ENCODE measurements at places on chromosomes 6 and 20. TPM values are rescaled to one million over a fixed set of nuclear protein-coding genes. Genes with fewer than 3 reads are reported as not detected.

- no peak overlapping the region for H3K4me3 ChIP-seq
- H3K27me3 ChIP-seq, result no peaks in the 10 kb centered on the region
- no peak overlapping the region for H3K27ac ChIP-seq
- peaks cover 9% of the 10 kb centered on the region for H3K4me1 ChIP-seq
- no peak for DNase-seq
These were observed 94.2 kb upstream of the SCP2D1 start for GRCh38 chr20:18719426-18719825.

DNA sequence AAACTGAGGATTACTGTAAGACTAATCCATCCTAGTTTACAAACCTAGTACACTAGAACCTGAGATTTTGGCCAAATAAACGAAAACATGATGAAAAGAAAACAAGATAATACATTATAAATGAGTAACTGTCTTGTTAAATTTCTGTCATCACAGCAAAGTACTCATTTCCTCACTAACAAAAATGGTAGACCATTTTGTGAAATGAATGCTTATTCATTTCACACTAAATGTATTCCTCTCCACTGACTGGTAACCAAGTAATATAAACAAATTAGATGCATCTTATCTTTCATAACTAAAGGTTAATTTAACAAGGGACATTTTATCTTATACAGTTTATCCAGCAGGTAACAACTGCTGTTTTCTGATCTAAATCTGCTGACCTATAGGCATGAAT lies 143.7 kb downstream of the REV3L start:
- no peaks in the 10 kb centered on the region for H3K27me3 ChIP-seq
- peak overlapping the region; percentile 38 for H3K27ac ChIP-seq
- H3K4me1 ChIP-seq, result peaks cover 18% of the 10 kb centered on the region
- peaks cover 20% of the 10 kb centered on the region for H3K36me3 ChIP-seq
- no peak overlapping the region for H3K4me3 ChIP-seq

DNA sequence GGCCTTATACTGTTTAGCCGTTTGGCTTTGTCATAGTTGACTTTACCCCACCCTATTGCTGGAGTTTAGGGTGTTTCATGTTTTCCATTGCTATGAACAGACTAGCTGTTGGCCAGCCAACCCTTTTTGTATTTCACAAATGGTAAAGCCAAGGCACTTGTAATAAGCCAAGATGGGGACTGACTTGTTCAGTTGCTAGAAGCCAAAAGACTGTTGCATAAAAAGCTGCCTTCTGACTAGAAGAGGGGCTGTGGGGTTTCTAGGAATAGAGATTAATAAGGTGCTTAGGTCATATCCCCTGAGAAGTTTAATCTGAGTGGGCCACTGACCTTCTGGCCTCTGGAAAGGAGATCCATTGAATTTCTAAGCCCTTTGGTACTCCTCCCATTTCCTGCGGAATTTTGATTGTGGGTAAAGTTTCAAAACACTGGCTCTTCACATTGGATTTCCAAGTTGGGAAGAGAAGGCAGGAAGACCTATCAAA lies 211.1 kb downstream of the PLCB4 start:
- DNase-seq, result no peak
- no peaks in the 10 kb centered on the region for H3K4me1 ChIP-seq
- no peaks in the 10 kb centered on the region for H3K36me3 ChIP-seq
- H3K27me3 ChIP-seq, result no peaks in the 10 kb centered on the region
- no peak overlapping the region for H3K27ac ChIP-seq
- no peak overlapping the region for H3K4me3 ChIP-seq

- H3K4me1 ChIP-seq, result peaks cover 80% of the 10 kb centered on the region
- peak; percentile 66 for DNase-seq
- H3K27me3 ChIP-seq, result no peaks in the 10 kb centered on the region
- H3K27ac ChIP-seq, result peak overlapping the region; percentile 86
- H3K36me3 ChIP-seq, result peaks cover 56% of the 10 kb centered on the region
- H3K4me3 ChIP-seq, result peak overlapping the region; percentile 61
These were observed 102.2 kb downstream of the BACH2 start for GRCh38 chr6:90194371-90194841.

DNA sequence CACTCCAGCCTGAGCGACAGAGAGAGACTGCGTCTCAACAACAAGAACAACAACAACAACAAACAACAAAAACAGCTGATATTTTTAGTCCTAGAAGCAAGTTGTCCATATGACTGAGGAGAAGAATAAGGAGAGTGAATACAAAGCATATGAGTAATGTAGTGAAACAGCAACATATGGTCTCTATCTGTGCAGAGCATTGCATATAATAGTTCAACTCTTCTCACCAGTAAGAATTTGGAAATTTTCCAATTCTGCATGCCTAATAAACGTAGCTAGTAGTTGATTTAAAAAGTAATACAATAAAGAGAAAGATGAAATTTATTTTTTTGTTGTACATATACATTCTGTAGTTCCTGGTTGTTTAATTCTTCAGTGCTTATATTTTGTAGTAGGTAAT lies 129.7 kb upstream of the FAM83B start:
- H3K27me3 ChIP-seq, result no peaks in the 10 kb centered on the region
- H3K27ac ChIP-seq, result no peak overlapping the region
- no peaks in the 10 kb centered on the region for H3K4me1 ChIP-seq
- no peak for DNase-seq
- H3K36me3 ChIP-seq, result no peaks in the 10 kb centered on the region

DNA sequence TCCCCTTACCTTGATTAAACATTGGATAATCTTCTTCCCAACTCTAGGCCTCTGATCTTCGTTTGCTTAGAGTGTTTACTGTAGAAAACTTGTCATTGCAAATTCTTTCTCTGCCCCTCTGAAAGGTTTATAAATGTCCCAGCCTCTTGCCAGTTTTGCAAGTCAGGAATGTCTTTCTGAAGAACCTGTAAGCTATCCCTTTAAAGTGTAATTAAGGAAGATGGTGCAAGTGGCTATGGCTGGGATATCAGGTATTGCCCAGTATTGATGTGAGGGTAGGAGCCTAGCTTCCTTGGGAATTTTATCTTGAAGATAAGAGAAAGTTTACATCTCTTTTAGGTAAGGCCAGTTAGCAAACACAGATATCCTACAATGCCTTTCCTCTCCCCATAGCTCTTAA lies 211.0 kb upstream of the RIMS1 start:
- no peak overlapping the region for H3K4me3 ChIP-seq
- DNase-seq, result no peak

- H3K4me1 ChIP-seq, result peaks cover 43% of the 10 kb centered on the region
- H3K36me3 ChIP-seq, result no peaks in the 10 kb centered on the region
- DNase-seq, result no peak
- no peak overlapping the region for H3K27ac ChIP-seq
These were observed 1.3 kb upstream of the FOXC1 start for GRCh38 chr6:1608222-1609040.

DNA sequence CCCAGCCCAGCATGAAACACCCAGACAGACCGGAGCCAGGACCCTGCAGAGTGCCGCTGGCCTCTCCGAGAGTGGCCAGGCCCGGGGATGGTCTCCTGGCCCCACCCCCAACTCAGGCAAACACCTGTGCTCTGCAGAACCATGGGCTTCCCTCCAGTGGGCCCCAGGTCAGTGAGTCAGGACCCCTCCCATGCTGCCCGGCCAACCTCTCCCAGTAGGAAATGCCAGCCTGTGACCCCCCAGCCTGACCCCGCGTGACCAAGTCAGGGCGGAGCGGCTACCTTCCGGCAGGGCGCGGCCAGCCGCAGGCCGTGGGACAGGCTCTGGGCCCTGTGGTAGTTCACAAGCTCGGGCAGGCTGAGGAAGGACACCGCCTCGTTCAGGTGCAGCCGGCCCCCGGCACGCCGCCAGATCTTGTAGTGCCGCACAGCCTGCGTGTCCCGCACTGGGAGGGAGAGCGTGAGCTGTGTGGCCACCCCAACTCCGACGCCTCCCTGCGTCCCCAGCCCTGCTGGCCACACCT lies 3.2 kb downstream of the PTK6 start:
- H3K27ac ChIP-seq, result no peak overlapping the region
- no peak overlapping the region for H3K4me3 ChIP-seq
- no peaks in the 10 kb centered on the region for H3K36me3 ChIP-seq
- peaks cover 17% of the 10 kb centered on the region for H3K4me1 ChIP-seq

DNA sequence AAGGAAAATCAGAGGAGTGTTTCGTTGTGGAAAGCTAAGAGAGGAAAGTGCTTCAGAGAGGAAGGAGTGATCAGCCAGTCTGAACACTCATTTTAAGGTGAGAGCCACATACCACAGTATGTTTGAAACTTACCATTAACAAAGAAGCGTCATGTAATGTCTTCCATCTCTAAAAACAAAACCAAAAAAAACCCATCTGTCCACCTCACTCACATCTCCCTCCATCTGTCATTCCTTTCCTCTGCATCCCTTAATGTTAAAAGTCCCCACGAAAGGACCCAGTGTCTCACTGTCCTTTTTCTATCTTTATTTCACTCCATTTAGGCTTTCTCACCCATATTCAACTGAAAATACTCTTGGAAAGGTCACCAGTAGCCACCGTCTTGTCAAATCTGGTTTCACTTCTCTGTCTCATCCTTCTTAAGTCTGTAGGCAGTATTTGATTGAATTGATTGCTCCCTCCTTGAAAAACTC lies 59.4 kb upstream of the GNRH2 start:
- H3K4me3 ChIP-seq, result no peak overlapping the region
- H3K4me1 ChIP-seq, result peaks cover 11% of the 10 kb centered on the region
- H3K36me3 ChIP-seq, result peaks cover 32% of the 10 kb centered on the region

DNA sequence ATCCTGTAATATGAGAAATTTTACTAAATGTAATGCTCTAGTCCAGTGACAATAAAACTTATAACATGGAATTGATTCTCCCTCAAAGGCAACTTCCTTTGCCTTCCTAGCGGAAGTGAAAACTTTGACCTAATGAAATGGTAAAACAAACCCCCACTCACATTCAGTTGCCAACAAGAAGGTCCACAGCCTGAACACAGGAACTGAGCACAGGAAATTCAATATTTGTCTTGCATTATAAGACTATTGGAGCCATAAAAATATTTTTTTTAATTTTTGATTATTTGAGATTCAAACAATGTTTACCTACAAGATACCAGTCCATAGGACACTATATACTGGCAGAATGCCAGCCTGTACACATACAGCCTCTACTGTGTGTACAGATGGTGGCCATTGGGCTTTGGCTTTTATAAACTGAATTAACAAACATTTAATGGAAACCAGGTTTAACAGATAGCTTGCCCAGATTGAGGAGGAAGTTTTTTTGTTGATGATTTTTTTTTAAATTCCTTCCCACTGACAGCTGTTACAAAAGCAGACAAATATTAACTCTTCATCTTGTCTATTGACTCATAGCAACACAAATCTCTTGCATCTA lies 481.5 kb upstream of the JAG1 start:
- H3K27me3 ChIP-seq, result no peaks in the 10 kb centered on the region
- H3K36me3 ChIP-seq, result no peaks in the 10 kb centered on the region
- H3K4me1 ChIP-seq, result no peaks in the 10 kb centered on the region

DNA sequence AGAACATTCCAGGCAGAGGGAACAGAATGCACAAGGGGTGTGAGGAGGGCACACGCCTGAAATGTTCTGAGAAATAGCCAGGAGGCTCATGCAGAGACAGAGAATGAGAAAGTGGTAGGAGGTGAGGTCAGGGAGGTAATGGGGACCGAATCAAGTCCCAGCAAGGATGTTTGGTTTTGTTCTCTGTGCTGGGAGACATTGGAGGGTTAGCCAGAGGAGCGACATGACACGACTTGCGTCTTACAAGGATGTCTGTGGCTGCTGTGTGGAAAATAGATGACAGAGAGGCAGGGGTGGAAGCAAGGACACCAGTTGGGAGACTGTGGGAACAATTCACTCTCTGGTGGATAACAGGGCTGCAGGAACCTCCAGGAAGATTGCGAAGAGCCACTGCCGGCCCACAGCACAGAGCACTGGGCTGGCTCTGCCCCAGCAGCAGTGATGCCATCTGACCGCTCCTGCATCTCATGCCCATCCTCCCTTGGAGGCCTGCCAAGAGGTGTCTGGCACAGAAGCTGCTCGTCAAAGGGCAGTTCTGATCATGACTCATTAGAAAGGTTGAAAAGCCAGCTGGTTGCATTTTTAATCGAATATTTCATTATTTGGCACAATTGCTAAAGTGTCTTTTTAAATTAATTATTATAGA lies 57.7 kb upstream of the CD83 start:
- H3K27me3 ChIP-seq, result peaks cover 25% of the 10 kb centered on the region
- no peak overlapping the region for H3K27ac ChIP-seq
- no peak overlapping the region for H3K4me3 ChIP-seq
- H3K4me1 ChIP-seq, result no peaks in the 10 kb centered on the region

- H3K4me3 ChIP-seq, result peak overlapping the region; percentile 64
- peaks cover 4% of the 10 kb centered on the region for H3K36me3 ChIP-seq
- H3K27ac ChIP-seq, result no peak overlapping the region
- peaks cover 26% of the 10 kb centered on the region for H3K27me3 ChIP-seq
These were observed 34.6 kb upstream of the HLA-G start for GRCh38 chr6:29793036-29793356.

DNA sequence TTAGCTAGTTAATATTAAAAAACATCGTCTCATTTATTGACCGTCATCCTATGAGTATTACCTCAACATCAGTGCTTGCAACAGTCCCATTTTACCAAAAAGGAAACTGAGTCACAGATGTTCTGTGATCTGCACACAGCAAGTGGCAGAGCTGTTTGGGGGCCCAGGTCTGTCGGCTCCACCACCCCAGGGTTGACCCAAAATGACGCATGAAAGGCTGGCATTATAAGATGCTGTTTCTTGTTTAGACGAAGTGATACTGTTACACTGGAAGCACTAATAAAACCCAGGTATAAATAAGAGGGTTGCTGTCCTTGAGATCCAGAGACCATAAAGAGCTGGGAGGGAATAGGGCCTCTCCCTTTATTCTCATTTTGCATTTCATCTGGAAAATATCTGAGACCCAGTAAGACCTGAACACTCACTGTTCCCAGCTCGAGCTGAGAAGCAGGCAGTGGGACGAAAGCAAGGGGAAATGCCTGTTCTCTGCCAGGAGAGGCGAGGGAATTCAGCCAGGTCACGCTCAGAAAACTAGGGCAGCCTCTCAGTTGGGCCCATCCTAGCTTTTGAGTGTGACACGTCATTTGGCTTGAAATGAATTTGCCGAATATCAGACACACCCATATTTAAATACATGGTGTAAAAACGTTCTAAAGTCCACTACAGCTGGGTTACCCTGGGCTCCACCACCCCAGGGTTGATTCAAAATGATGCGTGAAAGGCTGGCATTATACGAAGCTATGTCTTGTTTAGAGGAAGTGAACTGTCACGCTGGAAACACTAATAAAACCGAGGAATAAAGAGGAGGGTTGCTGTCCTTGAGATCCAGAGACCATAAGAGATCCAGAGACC lies 1.4 kb upstream of the MICAL1 start:
- no peaks in the 10 kb centered on the region for H3K27me3 ChIP-seq
- DNase-seq, result no peak
- H3K36me3 ChIP-seq, result peaks cover 17% of the 10 kb centered on the region

GRCh38 chr6:42071881-42072583 lies 21.7 kb downstream of the TAF8 start:
- no peaks in the 10 kb centered on the region for H3K27me3 ChIP-seq
- H3K4me1 ChIP-seq, result no peaks in the 10 kb centered on the region
- H3K36me3 ChIP-seq, result peaks cover 18% of the 10 kb centered on the region
- H3K4me3 ChIP-seq, result no peak overlapping the region
- no peak for DNase-seq

OR2H1 gene
- not detected for total RNA-seq

ANKRD66 gene
- total RNA-seq, result not detected

TRIM10 gene
- total RNA-seq, result not detected

TCEA2 gene
- 33.0 TPM for total RNA-seq

ARMC12 gene
- total RNA-seq, result 1.1 TPM

TRIM31 gene
- total RNA-seq, result not detected

DIDO1 gene
- total RNA-seq, result 45.9 TPM

PNPLA1 gene
- not detected for total RNA-seq

PRSS16 gene
- 0.65 TPM for total RNA-seq

PLCB4 gene
- not detected for total RNA-seq
